ENCODE measurements at places on chromosomes 2 and 18. TPM values are rescaled to one million over a fixed set of nuclear protein-coding genes. Genes with fewer than 3 reads are reported as not detected.

DNA sequence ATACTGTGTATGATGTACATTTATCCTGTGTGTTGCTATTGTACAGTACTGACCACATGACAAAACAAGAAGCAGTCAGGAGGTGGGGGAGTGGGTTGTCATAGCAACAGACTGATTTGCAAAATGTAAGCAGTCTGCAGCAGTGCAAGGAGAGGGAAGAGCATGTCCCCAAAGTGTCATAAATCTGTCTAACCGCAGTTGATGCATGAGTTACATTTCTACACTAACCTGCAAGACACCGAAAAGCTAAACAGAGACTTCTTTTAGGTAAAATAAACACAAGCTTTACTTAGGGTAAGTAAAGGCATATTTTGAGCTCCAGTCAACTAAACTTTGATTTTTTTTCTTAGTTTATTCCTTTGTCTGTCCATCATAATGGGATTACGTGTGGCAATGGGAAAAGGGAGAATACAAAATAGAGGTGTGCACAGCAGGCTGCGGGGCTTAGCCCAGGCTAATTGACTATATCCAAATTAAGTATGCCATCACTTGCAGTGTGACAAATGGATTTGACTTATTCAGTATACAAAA, 134.5 kb downstream of the MEIS1 start:
- H3K27ac ChIP-seq: no peak overlapping the region
- no peaks in the 10 kb centered on the region for H3K36me3 ChIP-seq
- no peak overlapping the region for H3K4me3 ChIP-seq
- no peaks in the 10 kb centered on the region for H3K4me1 ChIP-seq
- DNase-seq: no peak
- H3K27me3 ChIP-seq: peaks cover 24% of the 10 kb centered on the region

DNA sequence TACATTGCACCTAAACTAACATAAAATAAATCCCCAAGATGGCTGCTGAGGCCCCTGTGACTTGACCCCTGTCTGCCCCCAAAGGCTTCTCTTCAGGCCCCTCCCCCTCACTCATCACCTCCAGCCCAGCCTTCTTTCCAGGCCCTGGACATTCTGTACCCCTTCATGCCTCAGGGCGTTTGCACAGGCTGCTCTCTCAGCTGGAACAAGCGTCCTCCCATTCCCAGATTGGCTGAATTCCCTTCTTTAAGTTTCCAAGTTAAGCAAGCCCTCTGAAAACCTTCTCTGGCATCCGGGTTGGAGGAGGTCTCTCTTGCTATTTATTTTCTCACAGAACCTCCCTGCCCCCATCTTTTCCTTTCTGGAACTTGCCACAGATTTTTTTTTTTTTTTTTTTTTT, 165.2 kb upstream of the BCL2L11 start:
- no peak overlapping the region for H3K4me3 ChIP-seq
- no peaks in the 10 kb centered on the region for H3K4me1 ChIP-seq
- DNase-seq: no peak
- H3K27ac ChIP-seq: no peak overlapping the region
- H3K36me3 ChIP-seq: no peaks in the 10 kb centered on the region

GRCh38 chr2:31371691-31372090, 42.9 kb downstream of the XDH start:
- H3K36me3 ChIP-seq: no peaks in the 10 kb centered on the region
- H3K27ac ChIP-seq: no peak overlapping the region
- no peak for DNase-seq
- H3K4me3 ChIP-seq: no peak overlapping the region

DNA sequence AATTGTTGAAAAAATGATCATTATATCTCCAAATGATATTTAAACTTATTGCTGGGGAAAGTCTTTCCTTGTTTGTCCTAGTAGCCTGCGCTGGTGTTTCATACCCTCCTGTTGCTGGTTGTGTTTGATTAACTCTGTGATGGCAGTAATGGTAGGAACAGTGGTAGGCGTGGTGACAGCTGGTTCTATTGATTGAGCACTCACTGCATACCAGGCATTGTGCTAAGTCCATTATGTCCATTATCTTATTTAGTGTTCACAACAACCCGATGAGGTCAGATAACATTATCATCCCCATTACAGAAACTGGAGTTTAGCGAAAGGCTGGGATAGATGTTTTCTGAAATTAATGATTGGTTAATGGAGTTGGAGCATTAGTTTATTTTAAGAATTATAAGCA, 77.8 kb upstream of the STON1 start:
- H3K27me3 ChIP-seq: no peaks in the 10 kb centered on the region
- H3K27ac ChIP-seq: no peak overlapping the region
- no peak overlapping the region for H3K4me3 ChIP-seq
- no peak for DNase-seq

DNA sequence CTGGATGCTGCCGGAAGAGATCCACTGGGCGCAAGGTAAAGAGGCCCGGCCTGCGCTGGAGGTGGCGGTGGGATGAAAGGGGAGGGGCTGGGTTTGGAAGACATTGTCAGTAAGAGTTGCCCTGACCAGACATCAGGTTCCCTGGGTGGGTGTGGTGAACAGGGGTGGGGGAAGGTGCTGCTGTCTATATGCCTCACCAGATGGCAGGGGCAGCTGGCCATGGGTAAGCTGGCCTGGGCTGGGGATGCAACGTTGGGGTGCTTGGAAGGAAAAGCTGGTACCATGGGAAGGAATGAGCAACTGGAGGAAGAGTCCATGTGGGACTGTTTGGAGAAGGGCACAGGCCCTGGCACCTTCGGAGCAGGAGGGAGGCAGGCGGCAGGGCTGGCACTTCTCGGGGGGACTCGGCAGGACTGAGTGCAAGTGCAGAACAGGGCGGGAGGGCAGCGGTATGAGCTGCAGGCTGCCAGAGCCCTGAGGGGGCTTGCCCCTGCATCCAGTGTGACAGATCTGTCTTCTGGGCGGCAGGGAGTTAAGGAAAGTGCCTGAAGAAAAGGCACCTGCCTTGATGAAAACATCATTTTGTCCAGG, 146.4 kb downstream of the DYSF start:
- DNase-seq: no peak
- no peaks in the 10 kb centered on the region for H3K27me3 ChIP-seq
- peaks cover 10% of the 10 kb centered on the region for H3K4me1 ChIP-seq
- no peak overlapping the region for H3K27ac ChIP-seq
- H3K4me3 ChIP-seq: no peak overlapping the region

DNA sequence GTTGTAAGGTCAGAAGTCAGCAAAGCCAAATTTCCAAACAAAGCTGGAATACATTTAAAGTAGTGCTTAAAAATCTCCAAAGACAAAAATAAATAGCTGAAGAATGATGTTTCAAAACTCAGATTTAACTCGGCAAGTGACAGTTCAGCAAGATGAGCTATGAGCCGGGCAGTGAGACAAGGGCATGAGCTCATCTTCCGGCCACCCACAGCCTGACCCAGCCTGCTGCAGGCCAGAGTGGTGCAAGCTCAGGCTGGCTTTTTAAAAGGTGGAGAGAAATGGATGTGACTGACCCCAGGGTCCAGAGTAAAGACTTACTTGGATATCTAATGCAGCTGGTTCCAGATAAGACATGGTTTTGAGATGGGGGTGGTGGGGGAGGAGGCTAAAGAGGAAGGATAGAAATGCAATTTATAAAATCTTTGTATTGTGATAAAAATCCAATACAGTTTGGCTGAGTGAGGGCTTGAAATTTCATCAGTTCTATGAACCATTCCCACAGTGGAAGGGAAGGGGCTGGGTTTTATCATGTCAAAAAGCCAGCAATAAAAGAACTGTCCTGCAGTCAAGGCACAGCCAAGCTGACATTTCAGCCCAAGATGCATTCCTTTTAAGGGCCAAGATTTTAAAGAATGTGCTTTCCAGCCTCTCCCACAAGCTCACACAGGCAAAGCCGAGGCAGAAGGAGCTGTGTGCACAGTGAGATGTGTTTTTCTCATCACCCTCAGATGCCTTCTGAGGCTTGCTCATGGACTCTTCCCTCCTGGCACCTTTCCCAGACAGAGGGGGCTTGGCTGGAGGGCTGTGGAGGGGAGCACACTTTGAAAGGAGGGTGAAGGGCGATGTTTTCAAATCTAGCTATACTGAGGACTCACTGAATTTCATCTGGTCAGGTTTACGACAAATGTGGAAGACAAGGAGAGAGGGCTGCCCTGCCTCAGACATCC, 97.9 kb upstream of the KLHL29 start:
- H3K4me3 ChIP-seq: no peak overlapping the region
- peak overlapping the region; percentile 32 for H3K27ac ChIP-seq
- H3K27me3 ChIP-seq: no peaks in the 10 kb centered on the region
- no peaks in the 10 kb centered on the region for H3K36me3 ChIP-seq

DNA sequence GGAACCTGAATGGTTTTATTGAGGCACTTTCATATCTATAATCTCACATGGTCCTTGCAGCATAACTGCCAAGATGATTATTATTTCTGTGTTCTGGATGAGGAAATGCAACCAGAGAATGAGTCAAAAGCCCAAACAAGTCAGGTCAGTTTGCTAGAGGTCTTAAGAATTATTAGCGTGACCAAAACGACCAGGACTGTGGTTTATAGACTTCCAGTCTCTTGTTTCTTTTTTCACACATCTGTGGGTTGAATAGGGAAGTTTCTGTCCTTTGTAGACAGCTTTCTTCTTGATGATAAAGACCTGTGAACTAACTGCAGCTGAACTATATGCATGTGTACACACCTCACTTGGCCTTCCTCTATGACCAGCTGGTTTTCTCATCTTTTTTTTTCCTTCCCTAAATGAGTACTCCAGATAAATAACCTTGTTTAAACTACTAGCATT, 13.9 kb downstream of the ADAM23 start:
- H3K4me3 ChIP-seq: no peak overlapping the region
- no peaks in the 10 kb centered on the region for H3K4me1 ChIP-seq
- no peak for DNase-seq
- no peaks in the 10 kb centered on the region for H3K27me3 ChIP-seq
- H3K36me3 ChIP-seq: no peaks in the 10 kb centered on the region
- H3K27ac ChIP-seq: no peak overlapping the region

DNA sequence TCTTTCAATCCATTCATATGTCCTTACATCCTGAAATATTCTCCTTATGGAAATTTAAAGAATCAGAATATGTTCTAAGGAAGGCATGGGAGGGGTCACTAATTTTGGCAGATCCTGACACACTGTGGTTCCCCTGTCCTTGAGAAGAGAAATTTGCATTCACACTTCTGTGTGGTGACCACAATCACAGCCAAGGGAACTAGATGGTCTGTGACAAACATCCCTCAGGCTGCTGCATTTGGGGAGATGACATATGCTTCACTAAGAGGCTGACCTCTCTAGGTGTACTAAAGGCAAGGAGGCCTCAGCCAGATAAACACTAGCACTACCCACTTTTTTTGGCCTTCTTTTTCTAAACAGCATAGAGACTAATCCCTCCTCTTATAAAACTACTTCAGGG, 129.6 kb downstream of the MREG start:
- H3K4me3 ChIP-seq: no peak overlapping the region
- DNase-seq: no peak
- peaks cover 15% of the 10 kb centered on the region for H3K4me1 ChIP-seq
- H3K27ac ChIP-seq: no peak overlapping the region
- no peaks in the 10 kb centered on the region for H3K36me3 ChIP-seq
- H3K27me3 ChIP-seq: no peaks in the 10 kb centered on the region

GRCh38 chr2:216023055-216023648, 9.8 kb upstream of the MREG start:
- no peak overlapping the region for H3K27ac ChIP-seq
- no peaks in the 10 kb centered on the region for H3K36me3 ChIP-seq
- H3K4me3 ChIP-seq: no peak overlapping the region
- H3K27me3 ChIP-seq: no peaks in the 10 kb centered on the region

GRCh38 chr2:228675646-228676045, 494.2 kb upstream of the SPHKAP start:
- H3K27ac ChIP-seq: peak overlapping the region; percentile 39
- H3K4me3 ChIP-seq: no peak overlapping the region
- no peaks in the 10 kb centered on the region for H3K27me3 ChIP-seq
- H3K36me3 ChIP-seq: no peaks in the 10 kb centered on the region

- no peak overlapping the region for H3K4me3 ChIP-seq
- H3K36me3 ChIP-seq: peaks cover 12% of the 10 kb centered on the region
- H3K27me3 ChIP-seq: no peaks in the 10 kb centered on the region
- no peaks in the 10 kb centered on the region for H3K4me1 ChIP-seq
- H3K27ac ChIP-seq: no peak overlapping the region
Observed at GRCh38 chr2:232022718-232023117, 61.2 kb downstream of the DIS3L2 start.

DNA sequence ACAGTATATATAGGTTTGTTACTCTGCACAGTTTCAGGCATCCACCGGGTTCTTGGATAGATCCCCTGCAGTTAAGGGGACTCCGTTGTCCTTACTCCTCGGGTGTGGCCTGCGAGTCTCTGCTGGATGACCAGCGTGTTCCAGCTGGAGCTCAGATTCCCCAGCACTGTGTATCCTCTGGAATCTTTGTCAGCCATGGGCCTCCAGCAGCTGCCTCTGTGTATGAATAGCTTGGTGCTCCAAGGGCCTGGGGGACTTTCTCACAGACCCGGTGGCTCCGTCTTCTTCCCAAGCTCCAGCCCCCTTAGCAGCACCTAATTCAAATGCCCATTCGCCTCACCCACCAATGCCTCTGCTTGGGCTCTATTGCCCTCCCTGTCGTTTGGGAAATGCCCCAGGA, 6.3 kb downstream of the ANO7 start:
- H3K4me1 ChIP-seq: no peaks in the 10 kb centered on the region
- no peak overlapping the region for H3K4me3 ChIP-seq
- H3K27me3 ChIP-seq: no peaks in the 10 kb centered on the region
- no peak for DNase-seq
- H3K27ac ChIP-seq: no peak overlapping the region

- H3K36me3 ChIP-seq: no peaks in the 10 kb centered on the region
- DNase-seq: no peak
- no peak overlapping the region for H3K27ac ChIP-seq
- no peak overlapping the region for H3K4me3 ChIP-seq
Observed at GRCh38 chr18:24631243-24632025, 171.0 kb downstream of the HRH4 start.

DNA sequence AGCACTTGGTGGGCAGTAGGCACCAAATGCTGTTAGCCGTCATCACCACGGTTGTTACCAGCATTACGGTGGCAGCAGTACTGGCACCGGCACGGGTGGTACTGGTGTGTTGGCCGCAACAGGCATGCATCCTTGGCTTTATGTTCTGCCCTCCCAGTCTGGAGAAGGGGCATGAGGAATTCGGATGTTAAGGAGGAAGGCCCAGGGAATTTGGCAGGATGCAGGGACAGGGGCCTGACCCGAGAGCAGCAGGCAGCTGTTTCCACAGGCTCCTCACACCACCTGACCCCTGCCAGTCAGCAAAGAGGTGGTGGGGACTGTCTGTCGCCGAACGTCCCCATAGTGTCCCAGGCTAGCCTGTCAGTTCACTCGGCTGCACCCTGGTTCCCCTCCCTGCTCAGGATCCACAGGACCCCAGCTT, 79.0 kb downstream of the EDAR start:
- H3K4me1 ChIP-seq: no peaks in the 10 kb centered on the region
- H3K4me3 ChIP-seq: no peak overlapping the region
- no peak overlapping the region for H3K27ac ChIP-seq

IL36B gene
- total RNA-seq: not detected

HEATR5B gene
- 9.9 TPM for total RNA-seq

OBSL1 gene
- 47.9 TPM for total RNA-seq

PLB1 gene
- total RNA-seq: 1.2 TPM

Measured in gastrocnemius medialis (tissue), 4 donors.